ENCODE measurements at places on chromosomes 6 and 20.

DNA sequence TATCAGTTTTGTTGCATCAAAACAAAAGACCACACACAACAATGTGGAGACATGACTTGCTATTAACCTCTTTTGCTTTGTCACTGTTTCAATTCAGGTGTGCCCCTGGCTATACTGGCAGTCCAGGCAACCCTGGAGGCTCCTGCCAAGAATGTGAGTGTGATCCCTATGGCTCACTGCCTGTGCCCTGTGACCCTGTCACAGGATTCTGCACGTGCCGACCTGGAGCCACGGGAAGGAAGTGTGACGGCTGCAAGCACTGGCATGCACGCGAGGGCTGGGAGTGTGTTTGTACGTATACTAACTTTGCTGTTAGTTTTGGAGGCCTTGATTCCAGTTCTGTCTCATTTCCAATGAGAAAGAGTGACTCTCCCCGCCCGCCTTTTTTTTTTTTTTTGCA lies 356.9 kb downstream of the ARHGAP18 start:
- DNase-seq = no peak

- no peak for DNase-seq
Measured at GRCh38 chr6:31386099-31386498, 17.3 kb upstream of the MICA start.

GRCh38 chr6:53635322-53635721 lies 30.2 kb downstream of the KLHL31 start:
- DNase-seq = no peak

DNA sequence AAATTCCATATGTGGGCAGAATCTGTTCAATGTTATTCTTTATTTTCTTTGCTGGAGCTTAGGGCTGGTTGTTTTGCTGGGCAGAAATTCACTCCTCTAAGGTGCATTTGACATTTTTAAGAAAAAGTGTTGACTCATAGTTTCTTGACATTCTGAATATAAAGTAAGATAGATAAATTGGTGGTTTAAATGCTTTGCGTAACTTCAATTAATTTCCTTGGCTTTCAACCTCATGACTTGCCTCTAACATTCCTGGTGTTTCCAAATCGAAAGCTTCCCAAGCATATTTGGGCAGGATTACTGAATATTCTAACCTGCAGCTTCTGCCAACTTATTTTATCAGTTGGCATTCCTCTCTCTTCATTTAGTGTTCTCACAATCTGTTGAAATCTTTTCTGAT lies 718.7 kb upstream of the ADGRB3 start:
- no peak for DNase-seq

- no peak for DNase-seq
Measured at GRCh38 chr6:68967549-68968300, 332.6 kb downstream of the ADGRB3 start.

DNA sequence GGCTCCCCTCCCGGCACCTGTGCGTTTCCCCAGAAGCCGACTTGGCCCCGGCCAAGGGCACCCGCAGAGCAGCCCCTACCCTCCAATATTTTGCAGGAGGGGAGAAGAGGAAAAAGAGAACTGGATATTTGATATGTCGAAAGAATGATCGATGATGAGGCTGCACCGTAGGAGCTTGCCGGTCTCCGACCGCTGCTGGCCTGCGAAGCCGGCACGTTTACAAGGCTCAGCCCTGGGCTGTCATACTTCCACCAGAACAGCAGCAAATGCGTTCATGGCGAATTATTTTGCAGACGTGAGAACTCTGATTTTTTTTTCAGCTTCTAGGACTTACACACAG lies 296.7 kb downstream of the TFAP2C start:
- DNase-seq = no peak

Data from NCI-H1930 (cell line).